ENCODE measurements at places on chromosomes 1 and 21.

GRCh38 chr1:114063544-114063943 is 84.3 kb downstream of the OLFML3 start:
- no peak for DNase-seq

DNA sequence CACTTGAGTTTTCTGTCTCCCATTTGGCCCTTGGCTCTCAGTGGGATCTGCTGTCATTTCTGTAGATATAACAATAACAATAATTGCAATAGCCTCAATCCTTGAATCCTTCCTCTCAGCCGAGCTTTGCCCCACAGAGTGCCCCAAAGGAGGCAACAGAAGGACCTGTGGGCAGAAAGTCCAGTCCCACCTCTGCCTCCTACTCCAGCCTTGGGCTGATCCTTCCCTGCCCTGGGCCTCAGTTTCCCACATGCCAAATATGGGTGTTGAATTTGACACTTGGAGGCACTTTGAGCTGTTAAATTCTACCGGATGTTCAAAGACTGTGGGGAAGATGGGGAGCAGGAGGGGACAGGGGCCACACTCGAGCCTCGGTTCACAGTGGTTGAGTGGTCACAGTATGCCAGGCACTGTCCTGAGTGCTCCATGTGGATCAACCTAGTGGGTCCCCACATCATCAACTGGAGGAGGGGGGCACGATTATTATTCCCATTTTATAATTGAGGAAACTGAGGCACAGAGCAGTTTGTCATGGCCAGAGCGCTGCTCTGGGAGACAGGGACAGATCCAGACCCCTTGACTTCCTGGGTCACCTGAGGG is 307.1 kb downstream of the MATN1 start:
- DNase-seq = no peak

- DNase-seq = no peak
These were observed 8.7 kb downstream of the LAPTM5 start for GRCh38 chr1:30748699-30749401.

DNA sequence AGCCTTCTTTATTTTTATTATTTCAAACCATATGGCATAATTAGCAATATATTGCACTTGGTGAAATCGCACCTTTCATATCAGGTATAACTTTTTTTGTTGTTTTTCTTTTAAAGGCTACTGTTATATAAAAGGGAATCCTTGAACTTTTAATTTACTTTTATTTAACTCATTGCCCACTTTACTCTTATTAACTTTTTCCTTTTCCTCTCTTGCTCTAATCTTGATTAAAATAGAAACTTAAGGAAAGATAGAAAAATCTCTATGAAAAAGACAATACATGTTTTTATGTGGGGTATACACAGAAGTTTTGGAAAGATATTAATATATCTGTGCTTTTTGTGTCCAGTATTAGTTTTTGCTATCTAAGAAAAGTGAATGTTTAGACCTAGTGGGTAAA is 805.8 kb downstream of the USP25 start:
- DNase-seq = no peak

DNA sequence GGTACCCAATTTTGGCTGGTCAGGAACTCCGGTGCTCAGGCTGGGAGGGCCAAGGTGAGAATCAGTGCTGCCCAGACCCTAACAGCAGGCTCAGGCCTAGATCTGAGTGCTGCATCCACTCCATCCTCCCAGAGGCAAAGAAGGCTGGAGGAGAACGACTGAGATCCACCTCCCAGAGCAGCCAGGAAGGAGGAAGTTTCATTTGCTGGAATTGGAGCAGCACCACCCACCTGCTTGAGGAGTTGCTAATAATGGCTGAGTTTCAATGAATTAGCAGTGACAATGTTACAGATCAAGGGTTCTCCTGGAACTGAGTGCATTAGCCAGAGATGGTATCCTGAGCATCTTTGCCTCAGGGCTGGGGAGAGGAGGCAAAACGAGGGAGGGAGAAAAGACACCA is 46.7 kb upstream of the KLHDC7A start:
- no peak for DNase-seq

Measured in stimulated activated CD8-positive, alpha-beta memory T cell treated with anti-CD3 and anti-CD28 coated beads, Interleukin-2, amount 100 ng/mL, for 48 hours (primary cell).